ENCODE measurements at places on chromosomes 7 and 10. TPM values are rescaled to one million over a fixed set of nuclear protein-coding genes. Genes with fewer than 3 reads are reported as not detected.

The SRPK2 gene
- total RNA-seq: 33.0 TPM

The TAS2R39 gene
- not detected for total RNA-seq

The FBXO24 gene
- total RNA-seq: 0.54 TPM

The IRF5 gene
- total RNA-seq: 0.18 TPM

The GPR37 gene
- 9.2 TPM for total RNA-seq

The PTER gene
- 6.9 TPM for total RNA-seq

The CYP2E1 gene
- 0.36 TPM for total RNA-seq

The NUTM2D gene
- 0.56 TPM for total RNA-seq

The SYCE1 gene
- total RNA-seq: not detected

The FKBP6 gene
- total RNA-seq: not detected

The OR13A1 gene
- total RNA-seq: not detected

The PPP1R17 gene
- total RNA-seq: not detected

The TLX1 gene
- not detected for total RNA-seq

The POM121C gene
- 7.8 TPM for total RNA-seq

The UNCX gene
- not detected for total RNA-seq

The TUBAL3 gene
- not detected for total RNA-seq

The ZNF727 gene
- total RNA-seq: not detected

The WNT2 gene
- total RNA-seq: 1.4 TPM

The GPR158 gene
- not detected for total RNA-seq

The CPED1 gene
- total RNA-seq: 96.8 TPM

The SRGN gene
- total RNA-seq: 46.4 TPM

The WNT8B gene
- total RNA-seq: not detected

The IGFBP1 gene
- total RNA-seq: not detected

The TRIM73 gene
- total RNA-seq: 0.18 TPM

The ENTPD1 gene
- not detected for total RNA-seq

The MACC1 gene
- total RNA-seq: under 0.01 TPM

The CPN1 gene
- total RNA-seq: not detected

The NEUROD6 gene
- not detected for total RNA-seq

The SEC31B gene
- total RNA-seq: 1.1 TPM

The SLC39A12 gene
- not detected for total RNA-seq

The IL15RA gene
- 1.4 TPM for total RNA-seq

The GOLGA7B gene
- total RNA-seq: not detected

The SFRP4 gene
- not detected for total RNA-seq

The CRHR2 gene
- not detected for total RNA-seq

The SH2B2 gene
- 0.56 TPM for total RNA-seq

The HOGA1 gene
- 0.36 TPM for total RNA-seq

The EGFR gene
- total RNA-seq: 63.9 TPM

The TMEM196 gene
- not detected for total RNA-seq

The FAM131B gene
- 3.4 TPM for total RNA-seq

The GPR141 gene
- not detected for total RNA-seq
